ENCODE measurements at places on chromosomes 3 and 15.

GRCh38 chr3:37266809-37267208 is 92.4 kb upstream of the LRRFIP2 start:
- DNase-seq, result no peak

- no peak for DNase-seq
Observed at GRCh38 chr15:63874616-63875015, 40.9 kb upstream of the HERC1 start.

GRCh38 chr3:29924783-29925561 is 644.1 kb downstream of the RBMS3 start:
- DNase-seq, result no peak

DNA sequence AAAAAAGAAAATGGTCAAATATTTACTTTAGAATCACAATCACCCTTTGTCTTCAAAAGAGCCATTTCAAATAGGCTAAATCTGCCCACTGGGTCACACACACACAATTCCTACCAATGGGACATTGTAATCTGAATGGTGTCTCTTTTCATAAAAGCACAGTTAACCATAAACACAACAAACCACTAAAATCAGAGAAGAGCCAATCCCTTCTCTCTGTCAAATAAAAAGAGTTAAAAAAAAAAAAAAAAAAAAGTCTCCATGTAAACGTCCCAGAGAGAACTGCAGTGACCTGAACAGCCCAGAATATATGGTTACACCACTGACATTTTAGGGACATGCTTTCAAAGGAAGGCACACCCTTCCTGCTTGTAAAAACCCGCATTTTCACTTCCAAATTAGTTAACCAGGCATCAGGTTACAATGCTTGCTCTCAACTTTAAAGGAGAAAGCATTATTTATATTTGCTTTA is 63.7 kb downstream of the PRICKLE2 start:
- no peak for DNase-seq

GRCh38 chr3:194322678-194323211 is 28.4 kb downstream of the CPN2 start:
- DNase-seq, result no peak

DNA sequence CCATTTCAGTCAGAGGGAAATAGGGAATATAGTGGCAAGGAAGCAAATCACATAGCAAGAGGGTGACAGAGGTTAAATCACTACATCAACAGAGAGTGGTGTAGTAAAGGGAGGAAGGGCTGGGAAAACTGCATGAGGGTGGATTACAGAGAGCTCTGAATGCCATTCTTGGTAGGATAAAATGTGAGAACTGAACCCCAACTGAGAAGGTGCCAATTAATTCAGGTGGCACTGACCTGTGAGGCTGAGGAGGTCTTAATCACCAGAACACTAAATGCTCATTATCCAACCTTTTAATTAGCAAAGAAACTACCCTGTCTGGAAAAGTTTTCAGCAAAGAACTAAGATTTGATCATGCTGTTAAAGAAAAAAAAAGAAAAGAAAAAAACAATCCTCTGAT is 202.7 kb downstream of the LRRN1 start:
- no peak for DNase-seq

DNA sequence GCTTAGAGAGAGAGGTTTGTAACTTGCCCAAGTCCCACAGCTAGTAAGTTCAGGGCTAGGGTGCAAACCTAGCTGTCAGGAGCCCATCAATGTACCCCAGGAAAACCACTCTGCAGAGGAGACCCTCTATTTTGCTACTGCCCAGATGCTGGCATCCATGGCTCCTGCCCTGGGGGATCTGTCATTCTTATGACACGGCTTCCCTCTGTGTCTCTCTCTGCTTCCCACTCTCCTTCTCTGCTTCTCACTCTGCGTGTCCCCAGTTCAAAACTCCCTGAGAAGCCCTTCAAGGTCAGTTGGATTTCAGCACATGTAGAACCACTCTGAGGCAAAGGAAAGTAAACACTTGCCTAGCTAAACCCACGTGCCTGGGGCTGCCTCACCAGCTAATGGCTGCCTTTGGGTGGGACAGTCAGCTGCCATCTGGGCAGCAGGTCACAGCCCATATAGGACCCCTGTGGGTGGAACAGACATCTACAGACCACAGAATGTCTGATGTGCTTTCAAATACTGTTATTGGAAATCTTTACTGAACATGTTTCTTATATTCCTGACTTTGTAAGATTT is 29.4 kb upstream of the SLCO2A1 start:
- no peak for DNase-seq

- DNase-seq, result no peak
Observed at GRCh38 chr3:153079386-153079785, 82.6 kb upstream of the RAP2B start.

- no peak for DNase-seq
Observed at GRCh38 chr3:13950042-13950441, 70.2 kb upstream of the WNT7A start.

DNA sequence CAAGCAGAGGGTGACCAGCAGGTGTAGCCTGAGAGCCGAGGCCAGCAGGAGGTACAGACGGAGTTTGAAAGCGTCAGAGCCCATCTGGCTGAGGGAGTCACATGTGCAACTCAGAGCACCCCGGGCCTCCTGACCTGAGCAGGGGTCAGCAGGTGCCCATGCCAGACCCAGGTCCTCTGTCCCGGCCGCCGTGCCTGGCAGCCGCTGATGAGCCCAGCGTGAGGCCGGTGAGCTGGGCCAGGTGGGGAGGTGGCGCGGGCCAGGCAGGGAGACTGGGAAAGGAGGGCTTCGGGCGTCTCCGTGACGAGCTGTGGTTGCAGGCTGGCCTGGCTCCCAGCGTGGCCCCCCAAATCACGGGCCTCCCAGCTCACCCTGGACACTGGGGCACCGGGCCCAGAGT is 130.9 kb downstream of the CHSY1 start:
- no peak for DNase-seq

DNA sequence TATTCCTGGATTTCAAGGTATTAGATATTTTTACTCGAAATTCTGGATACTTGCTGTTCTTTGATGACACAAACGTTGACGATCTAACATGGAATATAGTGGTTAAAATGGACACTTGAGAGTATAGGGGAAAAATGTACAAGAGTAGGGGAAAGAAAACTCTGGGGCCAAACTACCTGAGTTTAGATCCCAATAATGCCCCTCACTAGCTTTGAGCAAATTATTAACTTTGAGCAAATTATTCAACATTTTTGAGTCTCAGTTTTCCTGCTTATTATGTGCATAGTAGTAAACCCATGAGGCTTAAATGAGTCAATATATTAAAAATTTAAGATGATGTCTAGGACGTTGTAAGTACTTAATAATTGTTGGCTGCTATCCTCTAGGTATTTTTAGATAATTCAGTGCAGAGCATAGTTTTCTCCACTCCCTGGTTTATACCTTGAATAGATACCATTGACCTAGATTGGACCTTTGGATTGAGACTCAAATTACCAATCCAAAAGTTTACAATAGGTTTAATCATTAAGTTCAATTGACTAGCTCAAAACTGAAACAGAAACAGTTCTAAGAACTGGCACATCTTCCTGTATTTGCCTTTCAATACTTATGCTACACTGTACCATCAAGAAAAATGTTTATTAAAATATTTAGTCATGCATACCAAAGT is 4.5 kb downstream of the ADGRG7 start:
- no peak for DNase-seq

GRCh38 chr3:110814170-110815007 is 257.2 kb upstream of the NECTIN3 start:
- DNase-seq, result peak; percentile 4

- no peak for DNase-seq
Observed at GRCh38 chr3:41987627-41988026, 25.7 kb upstream of the ULK4 start.

GRCh38 chr3:107206945-107207344 is 170.3 kb upstream of the CCDC54 start:
- DNase-seq, result no peak

DNA sequence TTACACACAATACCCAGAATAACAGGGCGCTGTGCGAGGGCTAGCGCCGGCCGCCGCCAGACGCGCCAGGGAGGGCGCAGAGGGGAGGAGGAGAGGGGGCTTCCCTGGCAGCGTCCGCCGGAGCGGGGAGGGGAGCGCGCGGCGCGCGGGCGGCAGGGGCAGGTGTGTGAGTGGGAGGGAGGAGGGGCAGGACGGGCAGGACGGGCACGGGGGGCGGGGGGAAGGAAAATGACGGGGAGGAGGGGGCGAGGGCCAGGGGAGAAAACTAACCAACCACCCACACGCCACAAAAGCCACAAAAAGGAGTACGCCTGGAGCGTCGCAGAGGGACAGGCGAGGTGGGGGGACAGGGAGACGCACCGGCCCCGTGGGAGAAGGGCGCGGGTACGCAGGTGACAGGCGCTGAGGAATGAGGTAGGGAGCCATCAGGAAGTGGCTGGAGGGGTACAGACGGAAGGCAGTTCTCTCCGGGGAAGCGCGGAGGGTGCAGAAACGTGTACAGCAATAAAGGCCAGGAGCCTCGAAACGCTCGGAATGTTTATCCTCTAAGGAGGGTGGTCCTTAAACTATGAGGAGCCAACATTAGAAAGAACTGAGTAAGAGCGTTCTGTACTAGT is 610 bp upstream of the SATB1 start:
- peak; percentile 41 for DNase-seq

DNA sequence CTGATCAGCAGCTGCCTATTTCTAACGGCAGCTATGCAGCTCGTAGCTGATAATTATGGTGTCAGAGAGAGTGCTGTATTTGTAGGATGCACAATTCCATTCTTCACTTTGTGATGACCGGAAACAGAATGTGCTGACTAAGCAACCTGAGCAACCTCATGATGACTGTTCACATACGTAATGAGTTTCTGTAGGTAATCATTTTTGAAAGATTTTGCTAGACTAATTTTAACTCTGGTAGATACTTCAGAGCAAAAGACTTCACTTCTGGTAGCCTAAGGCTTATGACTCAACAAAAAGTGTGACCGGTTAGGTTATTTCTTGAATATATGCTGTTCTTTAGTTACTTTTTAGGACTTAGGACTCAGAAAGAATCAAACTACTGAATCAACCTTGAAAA is 567.7 kb downstream of the NAALADL2 start:
- no peak for DNase-seq

DNA sequence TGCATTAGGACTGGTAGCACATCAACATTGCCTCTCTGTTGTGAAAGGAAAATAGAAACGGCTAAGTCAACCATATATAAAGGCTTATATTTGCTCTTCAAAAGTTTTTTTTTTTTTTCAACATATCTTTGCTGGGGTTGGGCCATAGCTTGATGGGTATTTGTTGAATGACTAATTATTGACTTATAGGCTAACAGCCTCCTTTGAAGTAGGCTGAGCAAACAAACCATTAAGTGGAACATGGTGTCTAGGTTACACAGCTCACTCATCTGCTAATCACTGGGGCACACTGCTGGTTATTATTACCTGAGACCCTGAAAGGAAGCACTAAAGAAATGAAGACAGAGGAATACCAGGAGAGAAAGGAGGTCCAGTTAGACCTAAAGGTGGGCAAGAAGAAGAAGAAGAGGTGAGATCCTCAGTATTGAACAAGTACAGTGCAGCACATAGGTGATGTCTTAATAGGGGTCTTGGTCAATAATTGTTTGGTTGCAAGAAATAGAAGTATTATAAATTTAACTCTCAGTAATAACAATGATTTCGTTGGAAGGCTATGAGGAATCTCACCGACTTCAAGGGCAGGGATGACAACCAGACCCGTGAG is 139.4 kb downstream of the RPLP1 start:
- no peak for DNase-seq
